ENCODE measurements at places on chromosomes 4 and X. TPM values are rescaled to one million over a fixed set of nuclear protein-coding genes. Genes with fewer than 3 reads are reported as not detected.
A peak's percentile ranks its signal among the peaks of the same experiment; 100 is the strongest.

DNA sequence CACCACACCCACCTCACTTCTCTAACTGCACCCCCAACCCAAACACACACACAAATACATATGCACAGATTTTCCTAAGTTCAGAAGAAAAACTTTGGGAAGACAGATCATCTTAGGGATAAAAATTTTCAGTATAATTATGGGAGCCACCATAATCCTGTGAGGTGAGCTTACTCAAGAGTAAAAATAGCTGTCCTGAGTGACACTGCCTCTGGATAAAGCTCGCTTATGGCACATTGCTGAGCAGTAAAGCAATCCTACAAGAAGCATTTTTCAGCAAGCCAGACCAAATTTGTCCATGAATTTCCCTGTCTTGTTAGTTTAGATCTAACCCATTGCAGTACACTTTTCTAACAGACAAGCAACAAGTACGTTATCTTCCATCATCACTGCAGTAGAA, 83.8 kb downstream of the INPP4B start:
- H3K27me3 ChIP-seq = no peaks in the 10 kb centered on the region
- H3K36me3 ChIP-seq = no peaks in the 10 kb centered on the region
- no peaks in the 10 kb centered on the region for H3K4me1 ChIP-seq

DNA sequence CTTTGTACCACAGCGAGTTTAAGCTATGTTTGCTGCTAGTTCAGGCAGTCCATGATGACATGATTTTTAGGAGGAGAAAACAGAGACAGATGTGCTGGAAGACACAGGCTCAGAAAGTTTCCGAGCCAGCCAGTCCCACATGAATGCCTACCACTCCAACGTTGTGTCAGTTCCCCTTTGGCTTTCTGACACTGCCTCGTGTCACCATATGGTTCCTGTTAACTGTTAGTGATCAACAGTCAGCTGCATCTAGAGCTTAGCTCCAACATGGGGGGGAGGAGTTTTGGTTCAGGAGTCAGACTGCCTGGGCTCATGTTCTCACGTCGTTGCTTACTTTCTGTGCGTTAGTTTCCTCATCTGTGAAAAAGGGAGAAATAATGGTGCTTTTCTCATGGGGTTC, 343.7 kb downstream of the MID1IP1 start:
- no peaks in the 10 kb centered on the region for H3K4me1 ChIP-seq
- DNase-seq = no peak

DNA sequence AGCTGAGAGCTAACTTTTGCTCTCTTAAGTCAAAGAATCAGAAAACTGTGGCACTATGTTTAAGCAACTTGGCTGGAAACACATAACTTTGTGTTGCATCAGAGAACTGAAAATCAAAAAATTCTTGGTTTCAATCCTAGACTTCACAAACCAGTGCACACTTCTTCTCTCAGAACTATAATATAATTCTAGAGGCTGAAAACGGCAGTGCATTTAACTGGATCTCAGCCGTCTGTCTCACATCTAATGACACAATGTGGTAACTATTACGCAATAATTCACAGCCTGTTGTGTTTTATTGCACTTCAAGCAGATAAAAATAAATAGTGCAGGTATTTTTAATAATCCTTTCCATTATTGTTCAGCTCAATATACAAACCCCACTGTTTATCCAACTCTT, 260.6 kb upstream of the DIAPH2 start:
- H3K36me3 ChIP-seq = no peaks in the 10 kb centered on the region
- no peak overlapping the region for H3K27ac ChIP-seq
- H3K4me3 ChIP-seq = no peak overlapping the region
- no peak for DNase-seq
- H3K27me3 ChIP-seq = no peaks in the 10 kb centered on the region

DNA sequence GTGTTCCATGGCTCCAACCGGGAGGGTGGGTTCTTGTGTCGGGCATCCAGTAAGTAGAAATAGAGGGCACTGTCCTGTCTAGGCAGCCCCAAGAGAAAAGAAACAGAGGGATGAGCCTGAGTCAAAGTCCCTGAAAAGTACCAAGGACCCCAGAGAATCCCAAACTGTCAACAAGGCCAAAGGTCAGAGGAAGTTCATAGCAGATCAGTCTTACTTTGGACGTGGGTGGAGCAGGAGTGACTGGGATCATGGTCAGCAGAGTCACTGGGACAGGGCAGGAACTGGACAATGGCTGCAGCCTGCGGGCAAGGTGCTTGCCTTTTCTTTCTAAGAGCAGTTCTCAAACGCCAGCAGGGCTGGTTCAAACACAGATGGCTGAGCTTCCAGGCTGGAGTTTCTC, 17.3 kb downstream of the F11 start:
- DNase-seq = no peak
- H3K36me3 ChIP-seq = no peaks in the 10 kb centered on the region
- H3K27me3 ChIP-seq = no peaks in the 10 kb centered on the region
- no peak overlapping the region for H3K4me3 ChIP-seq
- no peak overlapping the region for H3K27ac ChIP-seq
- no peaks in the 10 kb centered on the region for H3K4me1 ChIP-seq

- DNase-seq = peak; percentile 72
- no peaks in the 10 kb centered on the region for H3K27me3 ChIP-seq
- peak overlapping the region; percentile 43 for H3K4me3 ChIP-seq
- H3K36me3 ChIP-seq = no peaks in the 10 kb centered on the region
Observed at GRCh38 chrX:53713987-53714579, 27.6 kb upstream of the HUWE1 start.

- no peaks in the 10 kb centered on the region for H3K4me1 ChIP-seq
- DNase-seq = no peak
- no peak overlapping the region for H3K27ac ChIP-seq
- no peaks in the 10 kb centered on the region for H3K36me3 ChIP-seq
Observed at GRCh38 chr4:80307183-80307735, 28.3 kb upstream of the CFAP299 start.

DNA sequence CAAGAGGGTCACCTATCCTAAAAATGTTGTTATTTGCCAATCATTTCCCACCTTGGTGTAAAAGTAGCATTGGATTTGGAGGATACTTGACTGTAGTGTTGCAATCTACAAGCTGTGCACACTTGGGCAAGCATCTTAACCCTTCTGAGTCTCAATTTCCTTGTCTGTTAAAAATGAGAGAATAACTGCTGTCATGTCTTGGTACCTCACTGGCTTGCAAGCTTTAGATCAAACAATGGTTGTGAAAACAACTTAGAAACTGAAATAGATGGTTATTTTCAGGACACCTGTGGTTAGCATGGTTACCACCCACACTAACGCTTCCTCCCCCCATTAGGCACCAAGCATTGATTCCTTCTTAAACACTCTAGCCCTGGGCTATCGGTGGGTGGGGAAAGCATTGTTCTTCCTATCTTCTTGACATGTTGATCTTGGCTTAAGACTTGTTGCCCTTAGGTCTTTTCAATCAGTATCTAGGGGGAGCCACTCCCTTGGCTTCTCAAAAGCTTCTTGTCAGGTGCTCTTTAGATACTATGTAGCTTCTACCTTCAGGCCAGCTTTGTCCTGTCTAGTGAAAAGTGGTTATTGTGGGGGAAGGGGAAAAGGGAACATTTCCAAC, 10.6 kb upstream of the AMOT start:
- H3K4me3 ChIP-seq = no peak overlapping the region
- H3K4me1 ChIP-seq = no peaks in the 10 kb centered on the region
- no peaks in the 10 kb centered on the region for H3K27me3 ChIP-seq
- H3K36me3 ChIP-seq = no peaks in the 10 kb centered on the region
- no peak overlapping the region for H3K27ac ChIP-seq

DNA sequence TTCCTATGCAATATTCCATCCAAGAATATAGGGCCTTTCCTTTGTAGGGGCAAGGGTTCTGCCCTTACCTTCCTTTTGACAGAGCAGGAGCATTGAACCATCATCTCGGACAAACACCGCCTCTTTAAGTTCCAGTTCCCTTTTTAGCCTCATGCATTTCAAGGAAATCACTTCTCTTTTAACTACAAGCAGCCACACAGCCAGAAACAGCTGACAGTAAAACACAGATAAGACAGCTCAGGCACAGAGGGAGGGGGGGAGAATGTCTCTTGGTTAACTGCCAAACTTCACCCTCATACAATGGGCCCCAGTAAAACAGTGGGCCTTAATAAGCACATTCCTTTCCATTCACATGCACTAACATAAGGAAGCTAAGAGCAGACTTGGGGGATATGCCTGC, 648.3 kb downstream of the GABRG1 start:
- DNase-seq = no peak
- no peaks in the 10 kb centered on the region for H3K4me1 ChIP-seq
- H3K27ac ChIP-seq = no peak overlapping the region
- no peak overlapping the region for H3K4me3 ChIP-seq
- no peaks in the 10 kb centered on the region for H3K36me3 ChIP-seq

- no peaks in the 10 kb centered on the region for H3K4me1 ChIP-seq
- DNase-seq = no peak
- H3K4me3 ChIP-seq = no peak overlapping the region
Observed at GRCh38 chr4:52367282-52367830, 291.7 kb downstream of the USP46 start.

Gene UNC5C
- not detected for total RNA-seq

Gene SMIM10L2A
- total RNA-seq = 1.1 TPM

Gene DRD5
- not detected for total RNA-seq

Gene SYAP1
- total RNA-seq = 60.2 TPM

Gene NEUROG2
- not detected for total RNA-seq

Gene AMMECR1
- total RNA-seq = 7.8 TPM

Gene TMPRSS11D
- total RNA-seq = not detected

Gene SPARCL1
- total RNA-seq = not detected

Measured in CD4-positive, alpha-beta T cell (primary cell).